Ovary (tissue), 10 donors: ENCODE measurements at places on chromosomes 3 and 15.

- H3K27ac ChIP-seq, result no peak overlapping the region
- H3K4me3 ChIP-seq, result no peak overlapping the region
- H3K36me3 ChIP-seq, result no peaks in the 10 kb centered on the region
- DNase-seq, result no peak
- no peaks in the 10 kb centered on the region for H3K4me1 ChIP-seq
- no peaks in the 10 kb centered on the region for H3K27me3 ChIP-seq
Measured at GRCh38 chr15:38176155-38176554, 76.5 kb upstream of the SPRED1 start.

DNA sequence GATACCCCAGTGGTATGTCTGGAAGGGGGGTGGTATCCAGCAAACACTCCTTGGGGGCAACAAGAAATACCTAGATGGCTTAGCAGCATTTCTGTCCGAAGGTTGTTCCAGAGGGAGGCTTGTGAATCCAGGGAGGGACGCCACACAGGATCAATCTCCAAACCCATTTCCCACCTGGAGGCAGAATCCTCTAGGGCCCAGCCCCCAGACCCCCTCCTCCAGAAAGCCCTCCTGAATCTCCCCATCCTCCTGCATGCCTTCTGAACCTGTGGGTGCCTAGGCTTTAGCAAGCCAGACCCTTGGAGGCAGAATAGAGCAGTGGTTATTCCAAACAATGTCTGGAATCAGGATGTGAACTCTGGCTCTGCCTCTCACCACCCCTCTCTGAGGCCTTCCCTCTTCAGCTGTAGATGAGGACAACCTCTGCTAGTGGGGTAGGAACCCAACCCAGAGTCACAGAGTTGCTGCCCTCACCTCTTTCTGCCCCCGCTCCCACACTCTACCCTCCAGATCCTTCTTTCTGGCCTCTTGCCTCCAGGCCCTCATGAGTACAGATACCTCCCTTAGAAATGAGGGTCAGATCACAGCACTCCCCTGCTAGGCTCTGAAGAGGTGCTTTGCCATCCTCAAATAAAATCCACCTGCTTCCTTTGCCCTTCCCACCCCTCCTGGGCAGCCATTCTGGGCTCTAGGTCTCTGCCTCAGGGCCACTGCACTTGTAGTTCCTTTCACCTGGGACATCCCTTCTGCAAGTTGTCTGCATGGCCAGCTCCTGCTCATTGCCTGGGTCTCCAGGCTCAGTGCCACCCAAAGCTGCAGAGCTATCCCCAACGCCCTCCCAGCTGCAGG is 8.1 kb downstream of the CISH start:
- no peaks in the 10 kb centered on the region for H3K27me3 ChIP-seq
- peak; percentile 19 for DNase-seq
- H3K27ac ChIP-seq, result peak overlapping the region; percentile 63

DNA sequence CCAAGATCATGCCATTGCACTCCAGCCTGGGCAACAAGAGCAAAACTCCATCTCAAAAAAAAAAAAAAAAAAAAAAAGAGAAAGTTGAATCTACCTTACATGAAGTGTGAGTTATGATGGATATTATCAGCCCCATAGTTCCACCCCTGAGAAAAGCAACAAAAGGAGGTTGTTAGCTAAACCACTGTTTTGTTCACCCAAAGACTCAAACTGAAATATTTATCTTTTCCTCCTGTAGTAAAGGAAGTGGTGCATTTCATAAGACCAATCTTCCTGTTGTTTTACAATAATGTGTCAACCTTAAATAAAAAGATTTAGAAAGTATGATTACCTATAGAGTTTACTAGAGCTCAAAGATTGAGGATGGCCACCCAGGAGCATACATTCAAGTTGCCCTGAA is 18.7 kb upstream of the TRMT10C start:
- H3K27me3 ChIP-seq, result no peaks in the 10 kb centered on the region
- no peak for DNase-seq
- no peaks in the 10 kb centered on the region for H3K36me3 ChIP-seq
- no peaks in the 10 kb centered on the region for H3K4me1 ChIP-seq
- no peak overlapping the region for H3K4me3 ChIP-seq

GRCh38 chr3:18716101-18716500 is 291.0 kb upstream of the SATB1 start:
- H3K27me3 ChIP-seq, result no peaks in the 10 kb centered on the region
- no peaks in the 10 kb centered on the region for H3K36me3 ChIP-seq
- no peaks in the 10 kb centered on the region for H3K4me1 ChIP-seq
- no peak overlapping the region for H3K4me3 ChIP-seq
- H3K27ac ChIP-seq, result no peak overlapping the region

GRCh38 chr3:160471892-160472291 is 22.3 kb upstream of the TRIM59 start:
- DNase-seq, result no peak
- no peaks in the 10 kb centered on the region for H3K36me3 ChIP-seq
- no peaks in the 10 kb centered on the region for H3K4me1 ChIP-seq
- no peaks in the 10 kb centered on the region for H3K27me3 ChIP-seq

DNA sequence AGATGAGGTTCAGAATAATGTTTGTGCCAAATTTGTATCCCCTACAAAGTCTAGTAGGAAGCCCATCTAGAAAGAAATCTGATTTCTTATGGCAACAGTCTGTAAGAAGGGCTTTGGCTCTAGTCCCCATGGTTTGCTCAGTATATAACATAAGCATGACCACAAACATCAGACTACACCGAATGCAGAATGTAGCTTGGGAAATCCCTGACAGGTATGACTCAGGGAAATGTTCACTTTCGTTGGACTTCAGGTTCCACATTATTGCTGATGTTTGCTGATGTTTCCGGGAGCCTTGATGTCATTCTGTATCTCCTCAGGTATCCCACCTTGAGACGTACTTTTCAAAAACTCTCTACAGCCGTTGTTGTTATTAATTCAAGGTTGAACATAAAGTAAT is 304.4 kb upstream of the TGFBR2 start:
- no peaks in the 10 kb centered on the region for H3K36me3 ChIP-seq
- no peak overlapping the region for H3K27ac ChIP-seq
- DNase-seq, result no peak
- H3K27me3 ChIP-seq, result no peaks in the 10 kb centered on the region
